ENCODE measurements at places on chromosomes 6 and 20.

DNA sequence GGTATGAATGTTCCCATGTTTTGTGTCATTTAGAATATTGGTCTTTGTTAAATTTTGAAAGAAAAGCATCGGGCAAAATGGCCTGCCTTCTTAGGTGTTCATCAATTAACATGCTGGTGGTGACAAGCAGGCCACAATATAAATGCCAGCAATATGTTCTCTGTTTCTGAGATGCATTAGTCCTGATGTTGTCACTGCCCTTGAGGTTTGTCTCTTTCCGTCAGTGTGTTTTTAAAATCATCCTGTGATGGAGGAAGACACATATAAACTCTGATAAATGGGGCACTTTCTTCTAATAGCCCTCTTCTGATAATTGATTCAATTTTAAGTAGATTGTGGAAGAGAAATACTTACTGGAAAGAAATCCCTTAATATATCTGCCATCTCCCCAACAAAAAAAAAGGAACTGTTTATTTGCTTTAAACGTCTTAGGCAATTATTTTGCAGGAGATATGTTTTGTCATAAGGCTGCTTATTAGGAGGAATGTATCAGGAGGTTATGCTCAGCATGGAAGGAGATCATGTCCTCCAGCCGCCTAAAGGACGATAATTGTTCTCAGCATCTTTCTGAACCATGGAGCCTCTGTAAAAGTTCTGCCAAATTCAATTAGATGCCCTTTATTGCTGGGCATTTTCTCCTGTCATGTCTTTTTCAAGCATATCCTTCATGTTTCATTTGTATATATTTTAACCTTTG lies 134.1 kb downstream of the COL9A1 start:
- no peak for DNase-seq

- DNase-seq, result no peak
Measured at GRCh38 chr6:77633471-77633870, 19.4 kb upstream of the MEI4 start.

DNA sequence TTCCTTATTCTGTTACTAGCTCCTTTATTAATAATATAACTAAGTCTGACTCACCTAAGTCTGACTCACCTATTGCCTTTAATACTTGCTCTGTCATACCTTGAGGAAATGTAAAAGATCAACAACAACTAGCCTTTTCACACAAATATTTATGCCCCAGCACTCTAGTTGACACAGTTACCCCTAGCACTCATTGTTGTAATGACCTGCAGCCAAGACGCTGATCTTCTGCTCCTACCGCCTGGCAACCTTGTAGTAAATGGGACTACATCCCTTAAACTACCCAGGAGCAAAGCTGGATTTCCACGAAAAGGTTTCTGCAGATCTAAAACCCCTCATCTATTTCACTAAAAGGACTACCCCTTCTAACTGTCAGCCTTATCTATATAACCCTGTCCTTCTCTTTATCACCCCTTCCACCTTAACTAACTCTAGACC lies 90.0 kb downstream of the PLG start:
- DNase-seq, result no peak

GRCh38 chr6:69601132-69601531 lies 195.7 kb downstream of the LMBRD1 start:
- DNase-seq, result no peak

DNA sequence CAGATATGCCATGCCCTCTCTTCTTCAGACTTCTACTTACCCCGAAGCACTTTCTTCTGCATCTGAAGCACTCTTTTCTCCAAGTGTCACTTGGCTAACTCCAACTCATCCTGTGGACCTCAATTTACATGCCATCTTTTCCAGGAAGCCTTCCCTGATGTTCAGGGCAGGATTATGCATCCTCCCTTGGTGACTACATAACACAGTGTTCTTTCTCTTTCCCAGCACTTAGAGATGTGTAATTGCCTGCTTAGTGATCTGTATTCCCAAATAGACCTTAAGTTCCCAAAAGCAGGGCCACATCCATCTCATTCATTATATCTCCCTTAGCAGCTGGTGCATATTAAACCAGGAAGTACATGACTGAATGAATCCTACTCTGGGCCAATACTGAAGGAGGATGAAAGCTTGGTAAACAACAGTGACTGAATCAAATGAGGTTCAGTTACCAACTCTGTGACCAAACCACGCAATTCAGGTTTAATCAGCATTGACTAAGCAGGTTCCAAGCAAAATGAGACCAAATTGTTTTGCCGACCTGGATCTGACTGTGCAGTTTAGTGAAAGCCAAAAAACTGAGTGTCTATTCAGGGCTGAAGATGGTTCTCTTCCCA lies 121.4 kb upstream of the TCF21 start:
- DNase-seq, result no peak

DNA sequence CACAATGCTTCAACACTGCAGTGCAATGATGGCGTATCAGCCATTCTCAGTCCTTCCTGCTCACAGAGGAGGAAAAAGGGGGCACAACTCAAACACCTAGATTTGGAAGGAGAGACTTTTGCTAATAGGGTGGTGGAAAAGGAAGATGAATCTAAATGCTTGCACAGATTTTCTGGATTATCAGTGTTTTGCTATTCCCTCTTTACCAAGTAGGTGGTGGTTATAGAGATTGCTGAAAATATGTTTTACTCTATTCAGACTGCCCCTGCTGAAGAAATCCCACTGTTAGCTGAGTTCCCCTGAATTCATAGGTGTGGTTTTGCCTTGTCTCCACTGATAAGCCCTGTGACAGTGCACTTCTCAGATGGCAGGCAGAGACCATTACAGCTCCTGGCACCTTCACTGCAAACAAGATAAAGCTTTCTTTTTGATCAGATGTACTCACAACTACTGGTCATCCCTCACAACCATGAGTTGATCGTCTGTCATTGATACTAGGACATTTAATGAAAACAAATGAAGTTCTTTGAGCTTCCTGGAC lies 311.4 kb downstream of the KIF16B start:
- no peak for DNase-seq

DNA sequence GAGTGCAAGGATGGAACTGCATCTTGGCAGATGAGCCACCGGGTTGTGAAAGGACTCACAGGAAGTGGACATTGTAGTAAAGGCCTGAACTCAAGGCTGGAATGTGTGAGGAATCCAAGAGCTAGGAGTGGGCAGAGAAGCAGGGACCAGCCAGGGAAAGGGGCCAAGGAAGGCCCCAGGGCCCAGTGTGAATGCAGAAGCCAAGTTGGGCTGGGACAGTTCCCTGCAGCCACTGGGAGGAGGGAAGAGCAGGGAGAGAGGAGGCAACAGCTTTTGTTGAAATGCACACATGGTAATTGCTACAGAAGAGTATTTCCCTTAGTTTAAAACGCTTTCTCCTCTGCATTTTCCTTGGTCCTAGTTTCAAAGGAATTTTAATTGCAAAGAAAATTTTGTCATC lies 34.6 kb downstream of the CDH22 start:
- no peak for DNase-seq

DNA sequence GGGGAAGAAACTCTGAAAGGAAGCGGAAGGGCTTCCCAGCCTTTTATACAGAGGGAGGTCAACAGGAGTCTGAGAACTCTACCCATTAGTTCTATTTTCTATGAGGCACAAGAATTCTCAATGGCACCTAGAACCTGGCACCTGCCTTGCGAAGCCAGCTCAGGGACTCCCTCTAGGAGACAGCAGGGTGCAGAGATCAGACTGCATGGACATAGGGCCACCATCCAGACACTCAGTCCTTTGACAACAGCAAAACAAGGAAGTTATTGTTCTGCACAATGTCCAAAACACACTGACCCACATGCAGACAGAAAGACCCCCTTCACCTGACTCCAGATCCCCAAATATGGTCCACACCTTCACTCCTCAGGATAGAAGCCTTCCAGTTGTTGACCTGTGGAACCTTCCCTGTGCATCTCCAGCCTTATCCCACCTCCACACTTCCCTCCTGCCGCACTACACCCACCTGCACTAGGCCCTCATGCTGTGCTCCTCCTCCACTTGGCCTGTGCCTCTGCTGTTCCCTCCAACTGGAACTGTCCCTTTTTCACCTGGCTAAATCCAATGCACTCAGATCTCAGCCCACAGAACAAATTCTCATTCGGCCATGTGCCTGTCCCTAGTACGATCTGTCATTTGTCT lies 27.8 kb downstream of the ACSS1 start:
- no peak for DNase-seq

GRCh38 chr6:6685249-6686040 lies 96.9 kb downstream of the LY86 start:
- no peak for DNase-seq

DNA sequence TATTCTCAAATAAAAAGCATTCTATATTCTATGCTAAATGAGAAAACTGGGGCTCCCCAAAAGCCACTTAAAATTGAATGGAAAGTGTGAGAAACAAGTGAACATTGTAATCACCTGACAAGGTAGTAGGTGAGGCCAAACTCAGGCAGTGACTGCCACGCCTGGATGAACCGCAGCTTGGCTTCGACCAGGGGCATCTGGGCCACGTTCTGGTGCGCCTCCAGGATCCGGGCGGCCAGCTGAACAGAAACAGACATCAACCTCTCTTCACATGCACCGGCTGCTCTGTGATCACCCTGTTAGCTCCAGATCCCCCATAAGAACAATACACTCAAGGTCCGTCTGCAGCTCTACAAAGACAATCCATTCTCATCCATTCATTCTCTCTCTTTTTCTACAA lies 30.1 kb upstream of the LRRN4 start:
- no peak for DNase-seq

DNA sequence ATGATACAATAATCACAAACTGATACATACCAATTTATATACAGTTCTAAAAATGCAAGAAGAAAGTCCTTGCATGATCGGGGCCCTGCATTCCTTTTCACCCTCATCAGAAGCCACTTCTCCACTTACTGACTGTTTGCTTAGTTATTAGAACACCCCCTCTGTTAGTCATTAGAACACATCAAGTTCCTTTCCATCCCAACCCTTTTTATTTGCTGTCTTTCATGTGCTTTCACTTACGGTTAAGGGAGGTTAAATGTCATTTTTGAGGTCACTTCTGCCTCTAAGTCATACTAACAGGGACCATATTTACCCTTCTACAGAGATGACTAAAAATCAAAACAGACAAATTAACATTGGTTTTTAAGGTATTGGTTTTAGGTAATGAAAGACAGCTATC lies 149.1 kb downstream of the LMBRD1 start:
- no peak for DNase-seq

- no peak for DNase-seq
Measured at GRCh38 chr20:47799116-47799715, 13.9 kb upstream of the SULF2 start.

DNA sequence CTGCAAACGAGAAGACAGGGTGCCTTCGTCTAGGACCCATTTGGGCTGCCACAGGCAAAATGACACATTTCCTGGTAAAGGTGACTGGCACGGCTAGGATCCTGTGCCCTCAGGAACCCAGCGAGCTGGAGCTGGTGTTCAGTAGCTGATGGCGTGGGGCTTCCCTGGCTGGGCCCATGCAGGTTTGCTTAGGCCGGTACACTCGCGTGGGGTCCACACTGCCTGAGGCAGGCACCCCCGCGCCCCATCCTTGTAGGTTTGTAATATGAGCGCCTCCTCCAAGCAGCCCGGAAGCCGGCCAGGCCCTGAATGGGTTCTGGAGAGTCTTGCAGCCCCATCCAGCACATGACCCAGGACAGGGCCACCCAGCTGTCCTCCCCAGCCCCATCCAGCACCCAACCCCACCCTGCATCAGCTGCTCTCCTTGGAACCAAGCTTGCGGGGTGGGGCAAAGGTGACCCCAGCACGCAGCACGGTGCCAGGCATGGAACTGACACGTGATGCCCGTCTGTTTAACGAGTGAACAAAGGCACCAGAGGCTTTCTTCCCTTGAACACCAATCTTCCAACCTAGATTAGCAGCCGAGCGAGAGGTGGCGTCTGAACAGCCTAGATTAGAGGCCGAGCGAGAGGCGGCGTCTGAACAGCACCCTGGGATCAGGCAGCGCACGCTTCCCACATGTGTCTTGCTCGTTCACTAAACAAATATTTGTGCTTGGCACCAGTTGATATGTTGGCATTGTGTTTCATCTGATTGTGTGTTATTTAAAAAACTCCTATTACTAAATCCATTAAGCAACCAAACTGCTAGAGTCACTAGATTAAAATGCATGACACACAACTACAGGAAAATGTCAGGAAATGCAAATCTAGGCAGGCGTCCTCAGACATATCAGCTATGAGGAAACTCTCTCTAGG lies 112.1 kb downstream of the DLL1 start:
- DNase-seq, result no peak

DNA sequence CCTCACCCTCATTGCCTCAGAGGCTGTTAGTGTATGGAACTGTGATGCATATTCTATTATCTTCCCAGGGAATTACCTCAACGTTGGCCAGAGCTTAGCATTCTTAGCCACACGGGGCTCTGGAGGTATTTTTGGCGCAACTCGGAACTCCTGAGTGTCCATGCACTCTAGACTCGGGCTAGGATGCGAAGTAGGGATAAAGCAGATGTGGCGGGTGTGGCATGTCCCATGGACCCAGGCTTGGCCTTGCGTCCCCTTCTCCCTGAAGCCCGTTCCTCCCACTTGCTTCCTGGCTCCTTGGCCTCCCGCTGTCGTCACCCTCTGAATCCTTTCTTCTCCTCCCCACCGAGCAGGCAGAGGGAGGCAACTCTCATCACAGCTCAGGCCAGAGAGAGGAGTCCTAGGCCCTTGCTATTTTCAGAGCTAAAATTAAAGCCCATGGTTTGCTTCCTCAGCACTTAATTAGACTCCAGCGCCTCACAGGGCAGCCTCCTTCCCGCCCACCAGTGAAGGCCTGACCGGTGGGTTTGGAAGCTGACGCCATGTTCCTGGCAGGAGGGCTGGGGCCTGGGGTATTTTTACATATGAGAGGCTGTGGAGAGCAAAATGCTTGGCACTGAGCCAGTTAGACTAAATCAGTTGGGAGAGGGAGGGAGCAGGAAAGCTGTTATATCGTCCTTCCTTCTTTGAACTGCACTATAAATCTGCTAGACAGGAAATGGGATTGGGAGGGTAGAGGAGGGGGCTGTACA lies 138.7 kb downstream of the FOXO3 start:
- DNase-seq, result no peak

GRCh38 chr6:134287859-134288537 lies 29.9 kb downstream of the SGK1 start:
- DNase-seq, result no peak

- no peak for DNase-seq
Measured at GRCh38 chr20:53611449-53611894, 17.8 kb upstream of the ZNF217 start.

GRCh38 chr6:37779902-37780628 lies 39.5 kb upstream of the ZFAND3 start:
- no peak for DNase-seq

- no peak for DNase-seq
Measured at GRCh38 chr6:319177-320131, 27.2 kb downstream of the DUSP22 start.

GRCh38 chr6:139942331-139942730 lies 567.9 kb upstream of the CITED2 start:
- no peak for DNase-seq

GRCh38 chr6:168514216-168514615 lies 73.2 kb downstream of the SMOC2 start:
- no peak for DNase-seq

DNA sequence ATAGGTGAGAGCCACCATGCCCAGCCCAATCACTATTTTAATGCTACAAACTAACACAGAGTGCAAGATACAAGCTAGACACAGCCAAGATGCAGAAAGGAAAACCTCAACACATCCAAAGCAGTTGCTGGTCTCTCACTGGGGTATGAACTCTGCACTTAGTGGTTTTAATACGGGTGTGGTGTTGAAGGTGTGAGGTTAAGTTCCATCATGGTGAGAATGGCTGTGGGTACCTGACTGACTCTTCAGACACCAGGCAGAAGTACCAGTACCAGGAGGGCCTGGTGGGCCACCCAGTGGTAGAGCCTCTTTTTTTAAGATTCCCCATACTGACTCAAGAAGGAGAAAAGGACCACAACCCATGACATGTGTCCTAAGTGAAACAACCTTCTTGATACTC lies 13.0 kb downstream of the GNAS-AS1 start:
- DNase-seq, result no peak

GRCh38 chr6:35474942-35475570 lies 6.9 kb downstream of the RPL10A start:
- DNase-seq, result no peak
